Cerebellum (tissue), 4 donors: ENCODE measurements at places on chromosomes 6 and 20. TPM values are rescaled to one million over a fixed set of nuclear protein-coding genes. Genes with fewer than 3 reads are reported as not detected.

- DNase-seq, result no peak
Measured at GRCh38 chr20:1818895-1819294, 76.3 kb upstream of the SIRPA start.

- DNase-seq, result no peak
Measured at GRCh38 chr20:24441661-24442060, 27.8 kb upstream of the SYNDIG1 start.

- peak; percentile 89 for DNase-seq
Measured at GRCh38 chr6:122609881-122610689, at the start of gene PKIB. Gene PKIB, plus strand, starts transcription at chr6:122610405. Its CDS starts 107,390 bp downstream, at chr6:122717795.

Gene YTHDF1
- 18.8 TPM for total RNA-seq
